ENCODE measurements at places on chromosomes 1 and 21. TPM values are rescaled to one million over a fixed set of nuclear protein-coding genes. Genes with fewer than 3 reads are reported as not detected.

- no peak overlapping the region for H3K4me3 ChIP-seq
- no peaks in the 10 kb centered on the region for H3K27me3 ChIP-seq
- H3K36me3 ChIP-seq = no peaks in the 10 kb centered on the region
Measured at GRCh38 chr1:241142493-241142892, 214.5 kb downstream of the RGS7 start.

DNA sequence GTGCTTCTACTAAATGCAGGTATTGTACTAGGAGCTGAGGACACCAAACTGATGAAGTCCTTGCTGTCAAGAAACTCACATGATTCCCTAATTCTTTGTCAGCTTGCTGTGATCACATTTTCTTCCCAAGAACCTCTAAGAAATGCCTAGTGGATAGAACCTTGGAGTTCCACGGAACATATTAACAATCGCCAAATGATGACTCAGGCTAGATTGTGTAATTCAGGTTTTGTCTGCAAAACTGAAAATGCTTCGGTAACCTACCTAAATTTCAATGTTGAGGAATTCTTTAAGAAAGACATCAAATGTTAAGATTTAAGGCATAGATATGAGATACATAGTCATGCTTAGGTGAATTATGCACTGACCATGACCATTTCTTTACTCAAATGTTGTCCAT, 1.7 kb upstream of the GADD45A start:
- H3K27ac ChIP-seq = no peak overlapping the region
- peaks cover 7% of the 10 kb centered on the region for H3K36me3 ChIP-seq
- peak overlapping the region; percentile 30 for H3K4me3 ChIP-seq
- peak; percentile 78 for DNase-seq
- H3K4me1 ChIP-seq = peaks cover 8% of the 10 kb centered on the region

- no peaks in the 10 kb centered on the region for H3K36me3 ChIP-seq
- H3K27ac ChIP-seq = no peak overlapping the region
- H3K4me3 ChIP-seq = no peak overlapping the region
- H3K4me1 ChIP-seq = peaks cover 2% of the 10 kb centered on the region
- peak; percentile 82 for DNase-seq
- H3K27me3 ChIP-seq = peaks cover 1% of the 10 kb centered on the region
Measured at GRCh38 chr1:41870076-41870562, 48.6 kb downstream of the HIVEP3 start.

DNA sequence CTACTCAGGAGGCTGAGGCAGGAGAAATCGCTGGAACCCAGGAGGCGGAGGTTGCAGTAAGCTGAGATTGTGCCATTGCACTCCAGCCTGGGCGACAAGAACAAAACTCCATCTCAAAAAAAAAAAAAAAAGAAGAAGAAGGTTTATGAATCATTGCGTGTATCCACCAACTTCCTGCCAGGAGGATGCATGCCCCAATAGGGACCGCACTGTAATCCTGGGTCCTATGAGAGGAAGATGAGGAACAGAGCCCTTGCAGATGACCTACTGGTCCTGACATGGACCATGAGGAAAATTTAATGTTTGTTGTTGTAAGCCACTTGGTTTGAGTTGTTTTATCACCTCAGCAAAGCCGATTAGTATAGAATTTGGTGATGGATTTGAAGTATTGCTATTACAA, 56.7 kb downstream of the PTGS2 start:
- H3K27me3 ChIP-seq = no peaks in the 10 kb centered on the region
- H3K36me3 ChIP-seq = no peaks in the 10 kb centered on the region
- no peak overlapping the region for H3K4me3 ChIP-seq

DNA sequence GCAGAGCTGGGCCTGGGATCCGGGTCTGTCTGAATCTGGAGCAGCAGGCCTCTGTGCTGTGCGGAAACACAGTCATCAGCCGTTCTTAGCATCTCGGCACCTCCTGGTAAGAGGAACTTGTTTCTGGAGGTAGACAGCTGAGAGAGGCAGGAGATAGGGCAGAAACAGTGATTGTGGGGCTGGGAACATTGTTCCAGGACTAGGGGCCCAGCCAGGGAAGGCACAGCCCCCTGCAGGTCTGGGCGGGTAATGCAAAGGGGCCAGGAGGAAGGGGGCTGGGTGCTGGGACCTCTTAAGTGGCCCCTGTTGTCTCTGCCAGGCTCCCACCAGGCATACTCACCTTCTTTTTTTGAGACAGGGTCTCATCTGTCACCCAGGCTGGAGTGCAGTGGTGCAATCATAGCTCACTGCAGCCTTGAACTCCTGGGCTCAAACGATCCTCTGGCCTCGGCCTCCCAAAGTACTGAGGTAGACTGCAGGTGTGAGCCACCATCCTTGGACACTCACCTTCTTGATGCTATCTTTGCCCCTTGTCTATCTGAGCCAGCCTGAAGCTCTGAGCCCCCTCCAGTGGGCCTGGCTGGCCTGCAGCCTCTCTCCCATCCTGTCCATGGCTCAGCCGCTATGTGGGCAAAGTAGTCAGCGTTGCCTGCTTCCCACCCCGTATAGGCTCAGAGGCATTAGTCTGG, 134.3 kb upstream of the ZBTB40 start:
- H3K36me3 ChIP-seq = no peaks in the 10 kb centered on the region
- no peak for DNase-seq
- H3K4me1 ChIP-seq = no peaks in the 10 kb centered on the region
- no peak overlapping the region for H3K4me3 ChIP-seq

DNA sequence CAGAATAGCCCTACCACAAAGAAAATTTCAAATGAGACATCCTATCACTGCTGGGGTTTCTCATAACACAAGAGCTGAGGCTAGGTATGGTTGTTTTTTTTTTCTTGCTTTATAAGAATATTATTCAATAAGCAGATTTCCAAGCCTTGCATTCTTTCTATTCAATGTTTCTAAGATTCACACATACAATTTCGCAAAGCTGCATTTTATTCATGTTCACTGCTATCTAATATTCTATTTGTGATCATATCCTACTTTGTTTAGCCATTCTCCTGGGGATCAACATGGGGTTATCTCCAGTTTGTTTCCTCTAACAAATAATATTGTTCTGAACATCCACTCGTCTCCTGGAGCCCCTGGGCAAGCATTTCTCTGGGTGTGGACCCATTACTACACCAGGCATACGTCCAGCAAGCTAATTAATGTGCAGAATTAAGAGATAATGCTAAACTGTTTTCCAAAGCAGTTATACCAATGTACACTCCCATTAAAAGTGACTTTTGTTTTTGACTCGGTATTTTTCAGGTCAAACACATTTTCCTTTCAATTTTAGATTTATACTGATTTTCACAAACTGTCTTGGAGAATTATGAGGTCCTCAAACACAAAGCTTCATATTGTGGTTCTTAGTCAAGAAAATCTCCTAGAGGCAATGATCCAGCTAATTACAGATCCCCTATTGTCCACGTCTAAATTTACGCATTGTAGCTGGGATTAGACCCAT, 15.7 kb upstream of the HLCS start:
- H3K27me3 ChIP-seq = no peaks in the 10 kb centered on the region
- H3K4me1 ChIP-seq = peaks cover 5% of the 10 kb centered on the region
- H3K36me3 ChIP-seq = no peaks in the 10 kb centered on the region

Gene PRMT2
- 126 TPM for total RNA-seq

Gene DIRAS3
- 8.6 TPM for total RNA-seq

Data from IMR-90 (cell line).